ENCODE measurements at places on chromosomes 7 and 10. TPM values are rescaled to one million over a fixed set of nuclear protein-coding genes. Genes with fewer than 3 reads are reported as not detected.

ADRA2A gene
- polyA plus RNA-seq: 3.3 TPM

ZRANB1 gene
- 30.1 TPM for polyA plus RNA-seq

DNA sequence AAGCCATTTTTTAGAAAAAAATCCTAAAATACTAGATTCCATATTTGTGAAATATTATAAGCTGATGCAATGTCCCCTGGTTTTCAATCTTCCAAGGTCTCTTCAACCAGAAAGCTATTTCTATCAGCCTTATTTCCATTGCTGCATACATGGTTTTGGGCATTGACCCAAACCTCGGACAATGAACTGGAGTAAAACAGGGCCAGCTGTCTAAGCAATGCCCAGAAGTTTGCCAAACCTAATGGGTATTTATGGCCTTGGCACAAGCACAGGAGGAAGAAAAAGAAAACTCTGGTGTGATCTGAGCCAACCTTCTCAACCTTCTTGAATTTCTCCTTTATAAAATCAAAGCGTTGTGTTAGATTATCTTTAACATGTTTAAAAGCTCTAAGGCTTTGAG, 402.3 kb downstream of the DNAJB9 start:
- no peak for DNase-seq

- no peak for DNase-seq
These were observed 10.6 kb upstream of the ADAM12 start for GRCh38 chr10:126398924-126399323.

DNA sequence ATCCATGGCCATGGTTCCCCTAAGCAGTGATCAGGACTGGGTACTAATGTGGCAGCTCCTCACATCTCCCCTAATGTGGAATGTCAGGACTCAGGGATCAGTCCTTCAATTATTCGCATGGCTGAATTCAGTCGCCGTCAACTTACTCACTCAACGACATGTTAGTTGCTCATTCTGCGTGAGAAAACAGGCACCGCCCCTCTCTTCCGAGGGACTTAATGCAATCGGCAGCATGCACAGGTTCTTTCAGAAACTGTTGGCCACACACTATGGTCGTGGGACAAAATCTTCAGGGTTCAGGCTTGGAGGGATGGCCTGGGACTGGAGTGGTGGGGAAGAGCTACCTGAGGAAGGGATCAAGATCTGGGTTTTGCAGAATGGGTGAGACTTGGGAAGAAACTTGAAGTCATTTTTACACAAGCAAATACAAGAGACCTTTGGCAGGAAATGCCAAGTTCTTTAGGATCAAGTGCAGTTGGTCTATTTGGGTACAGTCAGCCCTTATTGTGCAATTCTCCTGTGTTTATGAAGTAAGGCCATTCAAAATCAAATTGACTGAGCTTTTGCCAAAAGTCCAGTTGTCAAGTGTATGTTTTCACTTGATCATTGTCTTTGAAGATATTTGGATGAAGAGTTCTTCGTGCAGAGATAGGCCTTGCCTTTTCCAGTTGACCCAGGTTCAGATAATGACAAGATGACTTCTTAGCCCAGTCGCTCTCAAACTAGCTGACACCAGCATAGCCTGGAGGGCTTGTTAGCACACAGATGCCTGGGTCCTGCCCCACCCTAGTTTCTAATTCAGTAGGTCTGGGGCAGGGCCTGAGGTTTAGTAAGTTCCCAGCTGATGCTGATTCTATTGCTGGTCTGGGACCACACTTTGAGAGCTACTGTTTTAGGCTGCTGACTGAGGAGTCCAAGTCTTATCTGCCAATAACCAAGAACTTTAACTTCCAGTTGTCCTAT, 48.5 kb downstream of the LRRC18 start:
- no peak for DNase-seq

DNA sequence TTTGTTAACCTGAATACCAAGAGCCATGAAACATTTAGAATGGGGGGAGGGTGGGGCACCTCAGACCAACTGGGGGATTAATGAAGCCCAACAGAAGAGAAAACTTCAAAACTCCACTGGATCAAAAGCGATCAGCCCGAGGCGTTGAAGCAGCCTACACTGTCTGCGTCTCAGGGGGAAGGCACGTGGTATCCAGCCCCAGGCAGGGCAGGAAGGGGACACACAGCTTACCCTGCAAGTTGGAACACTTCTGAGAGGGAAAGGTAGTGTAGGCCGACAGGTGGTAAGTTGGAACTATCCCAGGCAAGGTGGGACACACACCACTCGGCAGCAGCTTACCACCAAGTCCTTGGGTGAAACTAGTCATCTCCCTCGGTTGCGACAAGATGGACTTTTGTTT, 102.9 kb downstream of the TAX1BP1 start:
- DNase-seq: no peak

DNA sequence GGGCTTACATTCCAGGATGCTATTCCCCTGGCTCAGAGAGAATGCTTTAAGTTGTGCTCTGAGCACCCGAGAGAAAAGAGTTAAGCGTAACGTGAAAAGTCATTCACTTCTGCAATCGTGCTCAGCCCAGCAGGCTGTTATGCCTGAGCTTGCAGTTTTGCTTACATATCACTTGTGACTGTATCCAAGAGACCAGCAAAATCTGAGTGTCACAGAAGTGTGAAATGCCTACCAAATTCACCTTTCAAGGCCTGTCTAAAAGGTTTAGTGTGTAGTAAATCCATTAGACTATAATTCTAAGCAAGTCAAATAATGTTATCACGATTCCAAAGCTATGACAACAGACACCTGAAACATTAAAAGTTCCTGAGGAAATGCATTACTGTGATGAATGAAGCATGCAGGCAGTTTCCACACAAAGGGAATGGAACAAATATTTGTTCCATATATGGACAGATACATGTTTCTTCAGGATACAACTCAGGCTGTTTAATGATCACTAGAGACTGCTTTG, 20.1 kb downstream of the ITGB1 start:
- DNase-seq: no peak

GRCh38 chr10:57898231-57898630, 369.5 kb downstream of the IPMK start:
- no peak for DNase-seq

DNA sequence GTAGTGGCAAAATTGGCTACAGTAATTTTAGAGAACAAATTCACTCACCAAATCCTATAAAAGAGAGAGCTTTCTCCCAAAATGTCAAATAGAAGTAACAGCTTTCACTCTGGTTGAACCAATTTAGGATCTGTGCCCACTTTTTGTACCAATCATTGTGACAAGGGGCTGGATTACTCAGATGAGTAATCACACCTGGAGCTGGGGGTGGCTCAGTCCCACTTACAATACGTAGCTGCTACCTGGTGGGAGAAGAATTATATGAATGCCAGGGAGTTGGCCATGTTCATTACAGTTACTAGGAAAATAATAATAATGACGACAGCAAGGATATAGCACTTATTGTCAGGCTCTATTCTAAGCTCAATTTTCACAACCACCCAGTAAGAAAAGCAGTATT, 23.4 kb upstream of the SLC26A3 start:
- DNase-seq: no peak

DNA sequence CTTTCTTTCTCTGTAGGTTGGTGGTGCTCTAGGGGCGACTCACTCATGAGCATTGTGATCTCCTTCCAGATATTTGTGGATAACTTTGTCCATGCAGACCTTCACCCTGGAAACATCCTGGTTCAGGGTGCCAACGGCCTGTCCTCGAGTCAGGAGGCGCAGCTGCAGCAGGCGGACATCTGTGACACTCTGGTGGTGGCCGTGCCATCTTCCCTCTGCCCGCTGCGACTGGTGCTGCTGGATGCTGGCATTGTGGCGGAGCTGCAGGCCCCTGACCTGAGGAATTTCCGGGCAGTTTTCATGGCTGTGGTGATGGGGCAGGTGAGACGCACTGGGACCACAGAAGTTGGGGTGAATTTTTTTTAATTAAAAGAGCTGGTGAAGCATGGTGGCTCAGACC, 9.6 kb upstream of the NDUFB2 start:
- no peak for DNase-seq

- DNase-seq: no peak
These were observed 201.0 kb downstream of the ZMYND11 start for GRCh38 chr10:336247-336646.
